ENCODE measurements at places on chromosomes 13 and 19.
A peak's percentile ranks its signal among the peaks of the same experiment; 100 is the strongest.

DNA sequence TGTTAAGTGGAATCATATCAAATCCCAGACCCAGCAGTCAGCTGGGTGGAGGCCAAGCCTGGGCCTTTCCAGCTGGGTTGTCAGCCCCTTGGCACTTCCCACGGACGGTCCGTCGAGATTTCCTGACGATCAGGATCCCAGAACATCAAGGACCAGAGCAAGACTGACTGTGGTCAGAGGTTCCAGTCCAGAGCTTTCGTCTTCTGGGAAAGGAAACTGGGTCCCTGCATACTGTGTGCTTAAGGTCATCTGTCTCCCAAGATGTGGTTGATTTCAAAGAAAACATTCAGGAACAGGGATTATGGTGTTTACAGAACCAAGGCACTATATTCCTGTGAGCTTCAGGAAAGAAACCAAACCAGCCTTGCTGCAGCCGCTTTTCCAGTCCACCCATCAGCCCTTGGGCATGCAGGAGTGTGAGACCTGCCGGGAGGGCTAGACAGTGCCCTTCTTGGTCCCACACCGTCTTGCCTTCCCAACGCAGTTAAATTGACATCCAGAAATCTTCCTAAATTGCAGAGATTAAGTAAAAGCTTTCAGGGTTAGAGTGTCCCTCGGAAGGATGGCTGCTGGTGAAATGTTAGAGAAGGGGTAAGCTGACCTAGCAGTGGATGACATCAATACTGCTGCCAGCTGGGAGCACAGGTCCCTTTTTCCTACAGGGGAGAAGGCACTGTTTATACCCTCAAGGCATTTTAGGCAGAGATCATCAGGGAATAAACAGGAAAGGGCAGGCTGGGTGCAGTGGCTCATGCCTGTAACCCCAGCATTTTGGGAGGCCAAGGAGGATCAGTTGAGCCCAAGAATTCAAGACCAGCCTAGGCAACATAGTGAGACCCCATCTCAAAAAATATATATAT, 5.0 kb upstream of the C19orf33 start:
- DNase-seq, result peak; percentile 44

GRCh38 chr13:111620166-111620565, 299.7 kb downstream of the TEX29 start:
- no peak for DNase-seq

- peak; percentile 36 for DNase-seq
Observed at GRCh38 chr13:45718063-45718462, 15.9 kb downstream of the CBY2 start.

- DNase-seq, result no peak
Observed at GRCh38 chr19:9580728-9581127, 3.6 kb downstream of the ZNF121 start.

DNA sequence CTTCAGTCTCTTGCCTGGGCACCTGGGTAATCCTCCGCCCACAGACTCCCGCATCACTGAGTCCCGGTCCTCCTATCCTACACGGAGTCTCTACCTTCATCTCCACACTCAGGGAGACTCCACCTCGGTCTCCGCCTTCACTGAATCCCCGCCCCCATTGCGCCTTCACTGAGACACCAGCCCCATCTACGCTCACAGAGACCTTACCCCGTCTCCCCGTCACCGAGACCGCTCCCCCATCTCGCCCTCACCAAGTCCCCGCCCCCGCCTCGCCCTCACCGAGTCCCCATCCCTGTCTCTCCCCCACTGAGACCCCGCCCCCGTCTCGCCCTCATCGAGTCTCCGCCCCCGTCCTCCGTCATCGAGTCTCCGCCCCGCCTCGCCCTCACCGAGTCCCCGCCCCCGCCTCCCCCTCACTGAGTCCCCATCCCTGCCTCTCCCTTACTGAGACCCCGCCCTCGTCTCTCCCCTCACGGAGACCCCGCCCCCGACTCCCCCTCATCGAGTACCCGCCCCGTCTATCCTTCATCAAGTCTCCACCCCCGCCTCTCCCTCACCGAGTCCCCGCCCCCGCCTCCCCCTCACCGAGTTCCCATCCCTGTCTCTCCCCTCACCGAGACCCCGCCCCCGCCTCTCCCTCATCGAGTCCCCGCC, 23.1 kb upstream of the ZNF846 start:
- DNase-seq, result peak; percentile 99

- no peak for DNase-seq
Observed at GRCh38 chr19:52590728-52591127, 20.6 kb downstream of the ZNF701 start.

GRCh38 chr13:94662274-94662945, 49.9 kb downstream of the SOX21 start:
- DNase-seq, result no peak

DNA sequence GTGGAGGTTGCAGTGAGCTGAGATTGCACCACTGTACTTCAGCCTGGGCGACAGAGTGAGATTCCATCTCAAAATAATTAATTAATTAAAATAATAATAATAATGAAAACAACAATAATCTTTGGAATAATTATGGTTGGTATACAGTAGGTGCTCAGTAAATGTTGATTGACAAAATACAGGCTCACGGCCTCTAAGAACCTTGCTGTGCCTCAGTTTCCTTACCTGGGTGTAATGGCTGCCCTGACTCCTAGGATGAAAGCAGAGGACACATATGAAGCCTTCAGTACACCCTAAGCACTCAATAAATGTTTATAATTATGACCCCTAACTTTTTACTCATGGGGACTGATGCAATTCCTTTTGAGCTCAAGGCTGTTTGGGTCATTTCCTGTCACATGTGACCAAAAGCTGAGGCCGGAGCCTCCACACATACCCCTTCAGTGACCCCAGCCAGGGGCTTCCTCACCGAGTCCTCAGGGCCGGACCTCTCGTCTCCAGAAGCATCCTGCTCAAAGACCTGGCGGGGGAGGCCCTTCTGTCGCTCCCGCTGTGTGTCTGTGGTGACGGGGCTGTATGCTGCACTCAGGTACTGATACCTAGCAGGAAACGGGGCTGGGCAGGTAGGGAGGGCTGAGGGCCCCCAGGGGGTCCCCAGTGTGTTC, 10.5 kb downstream of the DOCK6 start:
- DNase-seq, result no peak

DNA sequence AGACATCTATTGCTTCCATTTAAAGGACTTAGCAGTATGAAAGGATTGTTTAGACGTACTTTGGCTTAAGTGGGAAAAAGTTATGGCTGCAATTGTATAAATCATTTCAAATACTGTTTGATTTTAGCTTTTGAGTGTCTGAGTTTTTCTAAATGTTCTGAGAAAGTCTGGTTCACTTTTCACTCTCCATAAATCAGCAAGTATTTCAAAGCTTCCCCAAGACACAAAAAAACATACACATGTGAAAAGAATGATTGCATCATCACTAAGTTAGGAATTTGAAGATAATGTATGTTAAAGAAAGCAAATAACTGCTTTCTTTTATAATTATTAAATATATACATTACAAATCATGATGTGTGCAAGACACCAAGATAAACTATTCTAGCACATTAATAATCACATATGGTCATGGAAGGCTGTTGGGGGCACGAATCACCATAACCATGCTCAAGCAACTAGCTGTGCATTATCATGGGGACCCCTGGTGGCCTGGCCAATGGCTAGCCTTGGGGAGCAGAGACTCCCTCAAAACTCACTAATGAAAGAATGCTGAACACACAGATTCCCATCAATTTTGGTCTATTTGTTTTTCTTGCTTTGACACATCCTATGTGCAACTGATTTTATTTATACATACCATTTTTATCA, 111.1 kb downstream of the MIPEP start:
- DNase-seq, result peak; percentile 39
